ENCODE measurements at places on chromosomes 4 and X.

DNA sequence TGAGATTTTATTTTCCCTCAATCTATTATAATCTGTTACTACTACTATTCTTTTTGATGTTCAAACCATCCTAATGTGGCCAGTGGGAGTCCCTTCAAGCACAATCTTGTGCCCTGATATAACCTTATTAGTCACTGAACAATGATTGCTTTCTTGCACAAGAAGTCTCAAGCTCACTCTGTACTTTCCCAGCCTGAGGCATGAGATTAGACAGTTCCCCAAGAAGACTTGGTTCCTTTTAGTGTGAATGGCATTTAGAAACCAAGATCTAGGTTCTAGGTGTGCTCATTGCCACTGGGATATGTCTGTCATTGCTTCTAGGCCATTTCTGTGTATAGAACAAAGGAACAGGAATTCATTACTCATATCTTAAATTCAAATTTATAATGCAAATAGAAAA lies 28.0 kb upstream of the RBM41 start:
- DNase-seq: no peak

- no peak for DNase-seq
Observed at GRCh38 chrX:20383477-20383876, 116.8 kb upstream of the RPS6KA3 start.

GRCh38 chr4:115489279-115489678 lies 375.9 kb upstream of the NDST4 start:
- no peak for DNase-seq

GRCh38 chrX:7552760-7553159 lies 290.2 kb upstream of the VCX start:
- no peak for DNase-seq

DNA sequence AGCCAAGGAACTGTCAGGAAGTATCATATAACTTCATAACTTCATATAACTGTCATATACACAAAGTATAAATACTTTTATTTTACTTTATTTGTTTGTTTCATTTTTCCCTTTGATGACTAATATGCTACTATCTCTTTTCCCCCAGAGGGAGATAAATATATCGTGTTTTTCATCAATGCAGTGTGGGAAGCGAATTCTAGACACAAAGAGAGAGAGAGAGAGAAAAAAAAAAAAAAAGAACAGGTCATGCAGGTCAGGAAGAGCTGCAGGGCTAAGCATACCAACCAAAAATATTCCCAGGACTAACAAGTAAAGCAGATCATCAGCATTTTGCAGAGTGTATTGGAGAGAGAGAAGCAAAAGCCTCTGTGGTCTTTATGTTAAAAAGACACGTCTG lies 1849.2 kb downstream of the STIM2 start:
- DNase-seq: no peak

DNA sequence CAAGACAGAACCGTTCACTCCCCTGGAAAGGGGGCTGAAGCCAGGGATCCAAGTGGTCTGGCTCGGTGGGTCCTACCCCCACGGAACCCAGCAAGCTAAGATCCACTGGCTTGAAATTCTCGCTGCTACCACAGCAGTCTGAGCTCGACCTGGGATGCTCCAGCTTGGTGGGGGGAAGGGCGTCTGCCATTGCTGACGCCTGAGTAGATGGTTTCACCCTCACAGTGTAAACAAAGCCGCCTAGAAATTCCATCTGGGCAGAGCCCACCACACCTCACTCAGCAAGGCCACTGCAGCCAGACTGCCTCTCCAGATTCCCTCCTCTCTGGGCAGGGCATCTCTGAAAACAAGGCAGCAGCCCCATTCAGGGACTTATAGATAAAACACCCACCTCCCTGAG lies 13.4 kb upstream of the PBDC1 start:
- DNase-seq: no peak

DNA sequence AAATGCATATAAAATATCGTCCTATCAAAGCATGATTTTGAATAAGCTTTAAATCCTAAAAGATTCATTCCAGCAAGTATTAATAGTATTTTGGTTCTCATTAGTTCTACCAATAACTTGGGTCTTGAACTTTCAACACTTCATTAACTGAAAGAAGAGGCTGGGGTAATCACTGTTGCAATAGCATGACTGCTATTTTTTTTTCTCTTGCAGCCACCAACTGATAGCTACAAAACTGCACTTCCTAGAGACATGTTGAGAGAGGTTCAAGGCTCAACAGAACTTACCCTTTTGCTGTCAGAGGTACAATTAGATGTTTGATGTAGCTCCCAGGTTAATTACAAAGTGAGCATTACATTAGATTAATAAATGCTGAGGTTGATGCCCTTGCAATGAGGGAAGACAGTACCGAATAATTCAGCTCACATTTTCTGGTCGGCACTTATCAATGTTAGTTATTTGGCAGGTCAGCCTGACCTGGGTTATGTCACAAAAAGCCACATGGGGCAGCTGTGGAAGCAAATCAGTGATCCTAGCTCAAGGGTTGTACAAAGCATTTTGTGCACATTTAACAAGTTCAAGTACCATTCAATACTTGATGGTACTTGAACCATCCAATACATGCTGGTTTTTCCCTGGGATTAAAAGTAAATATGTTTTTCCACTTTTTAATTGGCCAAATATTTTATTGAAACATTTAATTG lies 29.9 kb upstream of the TET2 start:
- DNase-seq: no peak

GRCh38 chr4:186749611-186750281 lies 26.1 kb upstream of the FAT1 start:
- DNase-seq: no peak

- no peak for DNase-seq
Observed at GRCh38 chr4:125649452-125649851, 334.7 kb downstream of the FAT4 start.

DNA sequence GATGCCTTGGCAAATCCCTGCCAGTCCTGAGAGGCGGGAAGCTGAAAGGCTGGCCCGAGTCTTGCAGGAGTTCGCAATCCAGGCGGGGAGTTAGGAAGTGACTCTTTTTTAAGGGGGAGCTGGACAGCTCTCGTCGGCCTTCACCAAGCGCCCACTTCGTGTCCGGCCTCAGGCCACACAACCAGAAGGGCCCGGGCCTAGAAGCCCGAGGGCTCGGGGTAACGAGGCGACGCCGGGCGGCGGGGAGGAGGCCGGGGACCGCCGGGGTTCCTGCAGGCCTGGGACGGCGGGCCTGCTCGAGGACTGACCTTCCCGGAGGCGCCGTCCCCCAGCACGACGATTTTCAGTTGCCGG lies 395 bp downstream of the RAB28 start:
- DNase-seq: no peak

GRCh38 chr4:104491481-104492182 lies 3.1 kb downstream of the CXXC4 start:
- DNase-seq: peak; percentile 80
